ENCODE measurements at places on chromosomes 1 and 21. TPM values are rescaled to one million over a fixed set of nuclear protein-coding genes. Genes with fewer than 3 reads are reported as not detected.

DNA sequence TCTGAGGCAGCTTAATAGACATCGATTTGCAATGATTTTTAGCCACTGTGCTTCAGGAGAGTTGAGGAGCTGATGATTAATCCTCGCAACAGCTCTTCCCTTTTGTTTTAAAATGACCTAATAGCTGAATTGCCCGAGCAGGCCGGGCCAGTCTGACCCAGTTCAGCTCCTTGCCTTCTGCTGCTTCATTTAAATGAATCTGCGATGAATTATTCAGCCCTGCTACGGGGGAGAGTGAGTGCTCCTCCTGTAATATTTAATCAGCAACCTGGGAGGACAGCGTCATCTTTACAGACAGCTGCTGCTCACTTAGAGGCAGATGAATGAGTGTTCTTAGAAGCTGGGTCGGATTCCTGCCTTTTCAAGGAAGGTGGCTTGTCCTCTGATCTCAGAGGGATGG is 325.1 kb downstream of the CAMTA1 start:
- DNase-seq = no peak

- no peak for DNase-seq
These were observed 39.6 kb downstream of the NUF2 start for GRCh38 chr1:163361123-163361934.

- no peak for DNase-seq
These were observed 229.9 kb downstream of the AKT3 start for GRCh38 chr1:243620096-243620495.

- DNase-seq = no peak
These were observed 45.4 kb downstream of the ILDR2 start for GRCh38 chr1:166929911-166930310.

GRCh38 chr1:12064073-12064969 is 1.2 kb downstream of the TNFRSF8 start:
- DNase-seq = no peak

DNA sequence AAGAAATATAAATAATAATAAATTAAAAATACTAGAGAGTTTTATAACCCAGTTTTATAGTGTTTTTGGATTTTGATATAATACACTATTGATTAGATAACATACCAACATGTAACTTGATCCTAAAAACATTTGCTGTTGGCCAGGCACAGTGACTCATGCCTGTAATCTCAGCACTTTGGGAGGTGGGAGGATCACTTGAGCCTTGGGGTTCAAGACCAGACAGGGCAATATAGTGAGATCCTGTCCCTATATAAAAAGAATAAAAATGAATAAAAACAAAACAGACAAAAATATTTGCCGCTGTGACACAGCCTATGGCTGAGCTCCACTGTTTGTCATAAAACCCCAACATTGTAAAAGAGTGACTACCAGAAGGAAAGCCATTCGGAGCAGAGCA is 26.1 kb downstream of the VPS13D start:
- DNase-seq = no peak

DNA sequence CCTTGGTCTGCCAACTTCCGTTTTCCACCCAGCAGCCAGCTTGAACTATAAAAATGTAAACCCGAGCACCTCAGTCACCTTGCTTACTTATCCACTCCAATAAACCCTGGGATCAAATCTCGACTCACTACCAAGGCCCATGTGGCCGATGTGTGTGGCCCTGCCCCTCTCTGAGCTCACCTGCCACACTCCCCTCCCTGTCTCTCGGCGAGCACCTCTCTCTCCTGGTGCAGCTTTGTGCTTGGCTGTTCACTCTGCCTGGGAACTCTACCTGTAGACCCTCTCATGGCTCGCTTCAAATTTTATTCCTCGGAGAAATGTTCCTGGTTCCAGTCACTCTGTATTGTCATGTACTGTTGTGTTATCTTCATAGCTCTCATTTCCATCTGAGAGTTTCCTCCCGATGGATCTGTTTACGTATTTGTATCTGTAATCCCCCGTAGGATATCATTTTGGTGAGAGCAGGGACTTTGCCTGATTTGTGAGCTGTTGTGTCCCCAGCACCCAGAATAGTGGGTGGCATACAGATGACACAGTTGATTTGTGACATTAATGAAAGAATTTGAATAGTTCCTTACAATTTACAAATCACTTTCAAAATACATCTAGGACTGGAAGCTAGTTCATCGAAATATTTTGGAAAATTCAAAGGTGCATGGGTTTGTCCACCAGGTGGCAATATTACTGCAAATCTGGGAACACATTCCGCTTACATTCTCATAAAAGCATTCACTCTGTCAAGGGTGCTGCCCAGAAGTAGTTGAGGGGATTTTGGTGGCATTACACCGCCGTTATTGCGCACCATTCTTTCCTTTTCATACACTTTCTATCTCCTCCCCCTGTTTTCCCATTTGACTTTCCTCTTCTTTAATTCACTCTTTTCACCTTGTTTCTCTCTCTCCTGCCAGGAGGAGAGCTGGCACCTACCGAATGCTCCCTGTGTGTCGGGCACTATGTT is 95.3 kb downstream of the ABCA4 start:
- DNase-seq = no peak

DNA sequence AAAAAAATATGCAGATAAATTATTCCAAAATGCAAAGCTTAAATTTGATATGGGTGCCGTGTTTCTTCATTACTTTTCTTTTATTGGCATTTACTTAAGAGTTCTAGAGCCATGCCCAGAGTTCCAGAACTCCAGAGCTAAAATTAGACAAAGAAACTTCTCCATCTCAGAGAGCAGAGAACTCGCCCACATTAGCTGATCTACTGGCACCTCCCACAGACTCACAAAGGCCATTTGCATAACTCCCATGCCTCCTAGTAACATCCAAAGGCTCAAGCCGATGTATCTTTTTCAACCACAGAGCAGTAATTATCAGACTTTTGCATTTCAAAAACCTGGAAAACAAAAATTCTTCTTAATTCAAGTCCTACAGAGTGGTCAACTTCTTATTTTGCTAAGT is 323.8 kb upstream of the ST6GALNAC5 start:
- DNase-seq = no peak

GRCh38 chr1:33057095-33057494 is 20.4 kb upstream of the AK2 start:
- no peak for DNase-seq

DNA sequence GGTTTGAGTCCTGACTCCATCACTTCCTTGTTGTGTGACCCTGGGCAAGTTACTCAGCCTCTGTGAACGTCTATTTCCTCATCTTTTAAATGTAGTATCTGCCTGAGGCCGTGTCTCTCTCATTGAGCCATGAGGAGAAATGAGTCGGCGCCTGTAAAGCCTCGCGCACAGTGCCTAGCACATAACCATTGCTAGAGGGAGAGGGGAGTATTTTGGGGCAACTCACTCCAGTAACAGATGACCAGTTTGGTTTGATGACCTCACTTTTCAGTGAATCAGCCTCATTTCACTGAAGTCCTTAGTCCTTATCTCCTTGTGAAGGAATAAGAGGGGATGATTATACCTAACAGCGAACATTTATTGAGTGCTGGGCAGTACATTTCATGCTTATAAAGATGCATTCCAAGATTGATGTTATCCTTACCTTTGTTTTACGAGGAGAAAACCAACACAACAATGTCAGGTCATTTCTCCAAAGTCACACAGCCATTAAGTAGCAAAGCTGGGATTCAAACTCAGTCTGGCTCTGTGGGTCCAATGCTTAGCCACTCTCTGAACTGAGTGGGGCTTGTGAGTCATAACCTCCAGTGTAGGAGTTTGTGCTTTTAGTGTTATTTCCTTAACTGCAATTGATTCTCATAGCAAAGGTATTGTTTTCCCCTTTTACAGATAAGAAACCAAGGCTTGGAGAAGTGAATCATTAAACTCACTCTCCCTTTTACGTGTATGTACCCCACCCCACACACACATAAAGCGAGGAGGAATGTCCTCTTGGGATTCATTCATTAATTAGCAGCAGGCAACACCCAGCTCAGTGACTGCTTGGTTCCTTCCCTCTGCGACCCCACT is 25.9 kb downstream of the KCNC4 start:
- DNase-seq = no peak

DNA sequence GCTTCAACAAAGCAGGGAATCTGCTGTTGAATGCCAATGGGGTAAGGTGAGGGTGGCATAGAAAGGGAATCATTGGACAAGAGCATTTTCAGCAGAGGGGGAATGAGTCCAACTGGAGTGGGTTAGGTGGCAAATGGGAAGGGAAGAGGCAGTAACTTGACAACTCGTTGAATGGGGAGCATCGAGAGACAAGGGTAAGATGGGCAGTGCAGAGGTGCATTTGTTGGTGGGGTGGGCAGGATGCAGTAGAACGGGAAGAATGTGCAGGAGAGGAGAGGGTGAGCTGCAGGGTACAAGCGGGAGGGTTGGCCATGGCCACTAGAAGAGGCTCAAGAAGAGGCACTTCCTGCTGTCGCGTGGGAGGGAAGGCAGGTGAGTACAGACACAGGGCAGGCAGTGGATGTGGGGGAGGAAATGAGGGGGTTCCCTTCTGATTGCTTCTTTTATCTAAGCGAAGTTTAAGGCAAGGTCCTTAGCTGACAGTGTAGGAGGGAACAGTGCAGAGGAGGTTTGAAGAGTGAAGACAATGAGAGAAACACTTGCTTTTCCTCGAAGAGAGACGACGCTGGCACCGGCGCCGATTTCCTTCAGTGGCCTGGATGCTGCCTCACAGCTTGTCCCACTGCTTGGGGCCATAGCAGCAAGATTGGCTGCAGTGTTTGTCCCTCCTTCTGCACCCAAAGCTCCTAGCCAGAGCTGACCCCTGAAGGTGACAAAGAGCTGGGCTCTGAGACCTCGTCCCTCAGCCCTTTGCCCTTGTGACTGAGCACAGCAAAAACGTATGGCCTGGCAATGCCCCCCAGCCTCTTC is 3.2 kb upstream of the IKBKE start:
- no peak for DNase-seq

GRCh38 chr1:29322861-29323585 is 86.7 kb downstream of the PTPRU start:
- no peak for DNase-seq

- DNase-seq = no peak
These were observed 63.9 kb downstream of the CAPN2 start for GRCh38 chr1:223776075-223776814.

GRCh38 chr1:204459706-204460105 is 34.9 kb downstream of the PIK3C2B start:
- no peak for DNase-seq

The OR2L8 gene
- 0.61 TPM for total RNA-seq

The GJA8 gene
- total RNA-seq = not detected

The AP4B1 gene
- total RNA-seq = 31.1 TPM

The SLC45A3 gene
- 3.7 TPM for total RNA-seq

The PCP4L1 gene
- total RNA-seq = 1.1 TPM

The OR2L3 gene
- total RNA-seq = 0.15 TPM

The MAN1A2 gene
- total RNA-seq = 31.8 TPM

The MSH4 gene
- total RNA-seq = 0.20 TPM

The TMPRSS15 gene
- not detected for total RNA-seq

The CRABP2 gene
- total RNA-seq = 2.4 TPM

The LCE1F gene
- total RNA-seq = not detected

The RPTN gene
- total RNA-seq = not detected
